ENCODE measurements at places on chromosomes 5 and 9. TPM values are rescaled to one million over a fixed set of nuclear protein-coding genes. Genes with fewer than 3 reads are reported as not detected.

The SPEF2 gene
- total RNA-seq: 2.3 TPM

The PCDHB11 gene
- total RNA-seq: 2.0 TPM

The ENHO gene
- total RNA-seq: not detected

The SLC4A9 gene
- total RNA-seq: 0.22 TPM

The CCDC180 gene
- 2.8 TPM for total RNA-seq

DNA sequence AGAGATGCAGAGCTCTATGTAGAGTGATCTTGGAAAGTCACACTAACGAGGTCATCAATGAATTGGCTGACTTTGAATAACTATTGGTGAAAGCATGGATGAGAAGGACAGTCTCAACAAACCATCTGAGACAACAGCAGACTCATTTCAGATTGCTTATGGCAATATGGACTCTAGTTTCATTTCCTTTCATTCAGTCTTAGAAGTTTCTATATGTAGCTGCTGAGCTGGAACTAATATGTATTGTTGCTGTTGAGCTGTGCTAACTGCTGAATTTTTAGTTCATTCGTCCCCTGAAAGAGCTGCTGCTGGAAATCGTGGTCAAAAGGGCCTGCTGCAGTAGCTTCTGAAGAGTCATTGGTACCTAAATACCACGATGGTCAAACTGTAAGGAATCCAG is 31.3 kb downstream of the TNFSF15 start:
- no peak for DNase-seq

- no peak for DNase-seq
Observed at GRCh38 chr5:64292611-64293215, 127.1 kb downstream of the RNF180 start.

DNA sequence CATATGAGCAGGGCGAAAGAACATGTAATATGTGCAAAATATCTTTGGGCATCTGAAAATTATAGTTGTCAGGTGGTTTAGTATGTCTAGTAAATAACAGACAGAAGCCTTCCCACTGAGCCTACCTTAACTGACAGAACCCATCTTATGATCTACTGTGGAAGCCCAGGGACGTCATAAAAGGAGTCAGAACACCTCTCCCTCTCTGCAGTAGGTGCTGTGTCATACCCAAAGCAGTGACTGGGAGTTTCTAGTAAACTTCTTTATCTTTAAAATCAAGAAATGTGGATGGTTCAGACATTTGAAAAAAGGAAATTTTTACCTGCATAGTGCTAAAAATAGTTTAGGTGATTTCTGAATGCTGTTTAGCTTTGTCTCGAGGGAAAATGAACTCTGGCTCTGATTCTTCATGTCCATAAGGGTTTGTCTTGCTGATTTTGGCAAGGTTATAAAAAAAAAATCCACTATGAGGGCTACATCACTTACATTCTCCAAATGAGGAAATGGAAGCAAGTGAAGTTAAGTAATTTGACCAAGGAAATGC is 104.0 kb downstream of the NUDT12 start:
- DNase-seq: no peak

- DNase-seq: no peak
Observed at GRCh38 chr5:36908544-36909260, 32.1 kb downstream of the NIPBL start.

- no peak for DNase-seq
Observed at GRCh38 chr5:109315245-109315644, 94.5 kb downstream of the PJA2 start.

DNA sequence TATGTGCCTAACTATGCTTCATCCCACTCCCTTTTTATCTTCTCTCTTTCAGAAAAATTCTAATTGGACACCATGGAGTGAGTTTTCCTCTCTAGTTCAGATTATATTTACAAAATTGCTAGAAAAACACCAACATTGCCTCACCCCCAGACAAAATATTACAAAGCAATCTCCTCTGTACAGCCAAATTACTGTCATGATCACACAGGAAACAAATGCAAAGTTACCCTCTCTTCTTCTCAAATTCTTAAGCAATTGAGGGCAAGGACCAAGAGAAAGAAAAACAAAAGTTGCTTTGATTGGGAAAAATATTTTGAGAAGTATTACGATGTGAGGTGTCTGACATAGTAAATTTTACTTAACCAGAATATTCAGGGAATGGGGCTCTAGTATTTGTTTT is 30.8 kb upstream of the ABCA1 start:
- DNase-seq: no peak

DNA sequence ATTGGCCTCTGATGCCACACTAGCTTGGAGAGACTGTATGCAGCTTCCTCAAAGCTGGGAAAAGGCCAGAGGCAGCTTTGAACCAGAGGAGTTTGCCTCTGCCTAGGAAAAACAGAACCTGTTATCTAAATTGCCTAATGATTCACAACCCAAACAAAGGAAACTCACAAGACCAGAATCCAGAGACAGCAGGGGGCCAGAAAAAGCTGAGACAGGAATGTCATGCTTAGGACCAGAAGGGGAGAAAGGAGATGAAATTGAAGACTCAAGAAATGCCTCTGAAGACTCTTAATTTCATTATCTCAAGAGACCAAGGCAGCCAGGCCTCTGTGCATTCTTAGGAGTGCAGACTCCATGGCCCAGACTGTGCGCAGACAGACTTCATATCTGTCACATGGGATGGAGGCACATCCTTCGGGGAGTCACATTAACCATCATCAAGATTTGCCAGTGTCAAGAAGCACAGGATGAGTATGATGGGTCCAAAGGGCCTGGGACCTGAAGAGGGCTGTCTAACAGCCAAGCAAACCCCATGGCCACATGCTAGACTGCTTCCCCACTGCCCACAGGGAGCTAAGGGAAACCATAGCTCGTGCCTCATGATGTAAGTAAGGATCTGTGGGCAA is 57.3 kb downstream of the ARSB start:
- DNase-seq: no peak

GRCh38 chr5:14123551-14123950 is 19.6 kb upstream of the TRIO start:
- no peak for DNase-seq

GRCh38 chr5:32776200-32776599 is 65.1 kb downstream of the NPR3 start:
- no peak for DNase-seq

GRCh38 chr5:162025312-162025711 is 42.3 kb upstream of the GABRG2 start:
- DNase-seq: no peak

DNA sequence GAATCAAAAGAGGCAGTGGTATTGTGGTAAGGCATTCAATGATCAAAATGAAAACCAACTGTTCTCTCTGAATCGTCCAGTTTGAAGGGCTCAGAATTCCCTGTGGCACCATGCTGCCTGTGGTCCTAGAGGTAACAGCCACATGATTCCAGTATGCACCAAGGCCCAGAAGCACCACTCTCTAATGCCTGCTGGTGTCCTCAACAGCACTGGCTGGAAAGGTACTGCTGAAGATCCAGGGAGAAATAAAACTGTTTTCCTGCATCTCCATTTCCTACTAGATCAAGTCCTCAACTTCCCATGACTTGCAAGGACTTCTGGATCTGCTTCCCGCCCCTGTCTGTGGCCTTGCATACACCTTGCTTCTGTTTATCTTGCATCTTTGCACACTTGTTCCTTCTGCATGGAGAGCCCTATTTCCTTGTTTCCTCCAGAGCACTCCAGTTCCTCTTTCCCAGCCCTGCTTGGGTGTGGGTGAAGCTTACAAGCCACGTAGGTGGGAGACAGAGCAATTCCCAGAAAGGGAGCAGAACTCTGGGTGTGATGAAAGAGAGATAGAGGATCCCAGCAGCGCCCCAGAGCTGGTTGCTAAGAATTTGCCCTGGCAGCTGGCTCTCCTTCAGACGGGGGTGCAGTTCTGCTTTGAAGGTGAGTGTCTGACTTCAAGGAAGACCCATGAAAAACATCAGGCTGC is 41.0 kb upstream of the EQTN start:
- DNase-seq: no peak

GRCh38 chr5:161344234-161344633 is 202.3 kb downstream of the GABRB2 start:
- no peak for DNase-seq

DNA sequence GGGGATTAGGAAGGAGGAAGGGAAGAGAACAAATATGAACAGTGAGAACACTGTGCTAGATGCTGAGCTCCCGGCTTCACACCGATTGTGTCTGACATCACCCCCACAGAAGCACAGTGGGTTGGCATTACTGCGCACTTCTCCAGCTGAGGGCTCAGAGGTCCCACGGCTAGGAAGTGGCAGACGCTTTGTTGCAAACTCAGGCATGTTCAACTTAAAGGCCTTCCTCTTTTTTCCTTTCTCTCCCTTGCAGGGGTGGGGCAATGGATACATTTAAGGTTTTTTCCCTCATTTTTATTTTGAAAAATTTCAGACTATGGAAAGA is 15.5 kb upstream of the SHB start:
- no peak for DNase-seq

GRCh38 chr9:73845954-73846690 is 651.0 kb upstream of the RORB start:
- no peak for DNase-seq

DNA sequence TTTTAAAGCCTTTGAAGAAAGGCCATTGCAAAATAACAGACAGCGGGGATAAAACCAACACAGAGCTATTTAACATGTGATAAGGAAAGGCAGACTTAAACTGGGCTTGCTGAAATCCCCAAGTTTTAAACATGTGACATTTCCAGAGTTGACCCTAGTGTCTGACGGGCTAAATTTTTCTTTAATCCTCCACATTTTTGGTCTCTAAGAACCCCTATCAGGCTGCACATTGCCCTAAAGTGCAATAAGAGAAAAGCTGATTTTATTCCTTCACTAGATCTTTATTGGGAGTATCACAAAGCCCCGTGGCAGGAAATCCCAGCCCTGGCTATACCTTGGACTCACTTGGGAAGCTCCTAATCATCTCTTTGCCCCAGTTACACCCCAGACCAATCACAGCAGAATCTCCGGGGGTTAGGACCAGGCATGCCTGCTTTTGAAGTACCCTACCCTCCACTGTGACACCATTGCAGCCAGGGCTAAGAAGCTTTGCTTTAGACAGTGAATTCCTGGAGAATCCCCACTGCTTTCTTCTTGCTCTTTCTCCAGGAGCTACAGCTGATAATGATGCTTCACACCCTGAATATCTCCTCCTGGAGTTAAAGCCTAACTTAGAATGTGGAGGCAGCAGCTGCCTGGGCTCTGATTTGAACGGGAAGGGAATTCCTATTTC is 20.1 kb upstream of the COL15A1 start:
- DNase-seq: no peak
